ENCODE measurements at places on chromosomes 11 and 22. TPM values are rescaled to one million over a fixed set of nuclear protein-coding genes. Genes with fewer than 3 reads are reported as not detected.

DNA sequence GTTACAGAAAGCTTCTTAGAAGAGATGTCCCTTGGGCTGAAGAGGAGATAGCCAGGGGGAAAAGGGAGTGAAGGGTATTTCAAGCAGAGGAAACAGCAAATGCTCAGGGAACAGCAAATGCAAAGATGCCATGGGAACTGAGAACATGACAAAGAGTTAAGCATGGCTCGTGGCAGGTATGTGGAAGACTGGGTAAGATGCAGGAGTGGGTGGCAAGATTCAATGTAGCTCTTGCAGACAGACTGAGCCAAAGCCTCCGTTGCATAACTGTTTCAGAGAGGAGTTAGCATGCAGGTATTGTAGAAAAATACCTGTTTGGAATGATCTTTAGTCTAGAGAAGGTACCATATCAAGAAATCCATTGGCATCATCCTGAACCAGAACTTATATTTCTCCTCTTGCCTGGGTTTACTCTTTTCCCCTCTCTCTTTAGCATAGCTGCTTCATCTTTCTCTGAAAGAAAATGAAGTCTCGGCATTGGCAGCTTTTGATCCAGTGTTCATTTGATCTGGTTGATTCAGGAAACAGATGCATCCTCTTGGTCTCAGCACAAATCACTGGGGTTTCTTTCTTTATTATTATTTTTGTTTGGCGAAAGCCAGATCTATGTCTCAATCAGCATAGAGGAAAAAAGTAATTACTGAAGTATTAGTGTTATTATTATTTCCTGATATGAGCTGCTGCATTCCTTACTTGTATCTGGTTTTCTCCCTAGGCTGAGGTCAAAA, 41.7 kb upstream of the NUP160 start:
- H3K4me3 ChIP-seq = no peak overlapping the region
- H3K27me3 ChIP-seq = no peaks in the 10 kb centered on the region
- no peak overlapping the region for H3K27ac ChIP-seq
- peaks cover 12% of the 10 kb centered on the region for H3K4me1 ChIP-seq

The SCGB1D1 gene
- not detected for total RNA-seq

DNA sequence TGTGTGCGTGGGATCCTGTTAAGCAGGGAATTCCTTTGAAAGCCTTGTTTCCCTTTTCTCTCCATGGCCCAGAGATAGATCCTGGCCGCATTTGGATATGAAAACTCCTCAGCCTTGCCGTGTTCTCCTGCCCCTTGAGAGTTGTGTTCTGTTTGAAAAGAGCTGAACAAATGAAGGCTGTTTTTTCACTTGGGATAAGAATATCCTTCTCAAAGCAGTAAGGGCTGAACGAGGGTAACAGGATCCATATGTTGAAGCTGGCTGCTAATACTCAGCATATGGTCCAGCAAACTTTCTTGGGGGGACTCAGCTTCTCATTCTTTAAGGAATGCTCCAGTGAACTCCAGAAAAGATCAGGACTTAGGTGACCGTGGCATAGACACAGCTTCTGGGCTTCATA, 114.5 kb upstream of the TTC12 start:
- no peak overlapping the region for H3K4me3 ChIP-seq
- no peak for DNase-seq
- H3K4me1 ChIP-seq = peaks cover 8% of the 10 kb centered on the region
- no peaks in the 10 kb centered on the region for H3K36me3 ChIP-seq
- no peak overlapping the region for H3K27ac ChIP-seq

GRCh38 chr11:66492161-66492865, 12.1 kb downstream of the DPP3 start:
- peaks cover 13% of the 10 kb centered on the region for H3K36me3 ChIP-seq
- no peak for DNase-seq
- no peak overlapping the region for H3K27ac ChIP-seq
- peaks cover 8% of the 10 kb centered on the region for H3K4me1 ChIP-seq
- no peak overlapping the region for H3K4me3 ChIP-seq

DNA sequence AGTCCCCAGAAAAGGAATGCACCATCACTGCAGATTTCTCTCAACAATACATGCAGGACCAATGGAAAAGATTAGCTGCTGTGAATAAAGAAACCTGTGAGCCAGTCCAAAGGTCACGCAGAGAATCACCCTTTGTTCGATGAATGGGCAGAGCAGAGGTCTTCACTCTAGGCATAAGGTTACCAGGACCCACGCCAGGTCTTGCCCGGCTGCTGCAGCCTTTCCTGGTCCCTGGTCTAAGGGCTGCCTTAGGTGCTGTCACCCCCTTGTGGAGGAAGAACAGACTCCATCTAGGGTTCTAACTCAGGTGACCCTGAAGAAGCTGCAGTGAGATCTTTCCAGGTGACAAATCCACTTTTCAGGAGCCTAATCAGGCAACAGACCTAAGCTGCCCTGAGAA, 29.0 kb upstream of the NAP1L4 start:
- no peaks in the 10 kb centered on the region for H3K27me3 ChIP-seq
- H3K4me1 ChIP-seq = peaks cover 22% of the 10 kb centered on the region
- H3K27ac ChIP-seq = peak overlapping the region; percentile 50
- no peak overlapping the region for H3K4me3 ChIP-seq
- DNase-seq = peak; percentile 88

The BATF2 gene
- total RNA-seq = 3.9 TPM

GRCh38 chr11:79160791-79161403, 279.9 kb downstream of the TENM4 start:
- no peak for DNase-seq
- 0 out of 3 replicates have a peak, but pooled peaks cover 6% of the 10 kb centered on the region for H3K27me3 ChIP-seq
- no peak overlapping the region for H3K27ac ChIP-seq
- H3K4me1 ChIP-seq = no peaks in the 10 kb centered on the region
- no peaks in the 10 kb centered on the region for H3K36me3 ChIP-seq
- H3K4me3 ChIP-seq = no peak overlapping the region

DNA sequence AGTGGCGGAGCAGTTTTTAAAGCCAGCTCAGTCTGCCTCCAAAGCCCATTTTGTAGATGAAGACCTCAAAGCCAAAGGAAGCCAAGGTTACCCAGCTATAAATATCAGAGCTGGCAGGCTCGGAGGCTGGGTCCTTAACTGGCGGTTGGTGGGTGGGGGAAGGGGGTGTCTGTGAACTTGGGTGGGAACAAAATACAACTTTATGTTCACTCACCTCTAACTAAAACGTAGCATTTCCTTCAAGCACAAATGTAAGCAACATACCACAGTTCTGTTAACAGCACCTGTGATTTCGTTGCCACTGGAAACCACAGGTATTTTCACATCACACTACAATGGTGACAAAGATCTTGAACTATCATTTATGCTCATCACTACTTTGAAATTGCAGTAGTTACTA, 99.7 kb upstream of the SYT13 start:
- H3K27me3 ChIP-seq = 0 out of 2 replicates have a peak, but pooled peaks cover 1% of the 10 kb centered on the region
- H3K4me1 ChIP-seq = peaks cover 40% of the 10 kb centered on the region
- H3K4me3 ChIP-seq = no peak overlapping the region

GRCh38 chr11:114170226-114170625, 110.7 kb downstream of the ZBTB16 start:
- H3K4me1 ChIP-seq = peaks cover 10% of the 10 kb centered on the region
- DNase-seq = no peak
- no peak overlapping the region for H3K27ac ChIP-seq
- no peak overlapping the region for H3K4me3 ChIP-seq
- no peaks in the 10 kb centered on the region for H3K27me3 ChIP-seq
